ENCODE measurements at places on chromosomes 6 and 20. TPM values are rescaled to one million over a fixed set of nuclear protein-coding genes. Genes with fewer than 3 reads are reported as not detected.

The NFYA gene
- total RNA-seq = 39.1 TPM

The MEP1A gene
- total RNA-seq = not detected

The RBBP9 gene
- total RNA-seq = 26.2 TPM

The AVP gene
- not detected for total RNA-seq

The MYH7B gene
- total RNA-seq = 0.10 TPM

The EFCAB8 gene
- not detected for total RNA-seq

The DDX27 gene
- total RNA-seq = 50.3 TPM

The RIN2 gene
- total RNA-seq = 0.43 TPM

The SLPI gene
- total RNA-seq = not detected

The DTNBP1 gene
- total RNA-seq = 12.1 TPM

The PLAGL2 gene
- 32.0 TPM for total RNA-seq

The MYL9 gene
- 23.5 TPM for total RNA-seq

The BPIFB1 gene
- total RNA-seq = not detected

The SHLD1 gene
- 5.2 TPM for total RNA-seq

The RNF217 gene
- 6.2 TPM for total RNA-seq

The SSTR4 gene
- total RNA-seq = not detected

The HLA-DRA gene
- 4.4 TPM for total RNA-seq

The PGC gene
- total RNA-seq = not detected

The FGD2 gene
- total RNA-seq = 0.14 TPM

The ARMC2 gene
- total RNA-seq = 2.7 TPM

The DSP gene
- total RNA-seq = 43.7 TPM

The GPR6 gene
- not detected for total RNA-seq

The CRISP2 gene
- total RNA-seq = 0.50 TPM

The LY6G5C gene
- not detected for total RNA-seq

The SLC17A3 gene
- 0.27 TPM for total RNA-seq

The EPB41L2 gene
- 65.9 TPM for total RNA-seq

The HCK gene
- total RNA-seq = 1.2 TPM

The IMPG1 gene
- total RNA-seq = not detected

The TFAP2D gene
- total RNA-seq = not detected

The SLC32A1 gene
- 0.87 TPM for total RNA-seq

The SLC25A27 gene
- 16.2 TPM for total RNA-seq

The OOEP gene
- total RNA-seq = not detected

The SIRPA gene
- 2.9 TPM for total RNA-seq

The ALDH8A1 gene
- not detected for total RNA-seq

The ANGPT4 gene
- 0.17 TPM for total RNA-seq

The POPDC3 gene
- total RNA-seq = 5.1 TPM

The HCRTR2 gene
- total RNA-seq = not detected

The MAK gene
- 0.50 TPM for total RNA-seq

The LAMP5 gene
- total RNA-seq = 0.21 TPM

The CDSN gene
- total RNA-seq = not detected

The AIF1 gene
- total RNA-seq = 6.2 TPM

The NOX3 gene
- total RNA-seq = not detected

The VSTM2L gene
- total RNA-seq = 1.9 TPM

The TRIM10 gene
- not detected for total RNA-seq
